ENCODE measurements at places on chromosomes 12 and 14.

GRCh38 chr12:78398750-78399149 lies 465.8 kb upstream of the SYT1 start:
- no peak for DNase-seq

GRCh38 chr12:121921066-121921465 lies 2.7 kb downstream of the CFAP251 start:
- DNase-seq, result no peak

GRCh38 chr12:6386491-6386890 lies 2.5 kb downstream of the LTBR start:
- DNase-seq, result no peak

DNA sequence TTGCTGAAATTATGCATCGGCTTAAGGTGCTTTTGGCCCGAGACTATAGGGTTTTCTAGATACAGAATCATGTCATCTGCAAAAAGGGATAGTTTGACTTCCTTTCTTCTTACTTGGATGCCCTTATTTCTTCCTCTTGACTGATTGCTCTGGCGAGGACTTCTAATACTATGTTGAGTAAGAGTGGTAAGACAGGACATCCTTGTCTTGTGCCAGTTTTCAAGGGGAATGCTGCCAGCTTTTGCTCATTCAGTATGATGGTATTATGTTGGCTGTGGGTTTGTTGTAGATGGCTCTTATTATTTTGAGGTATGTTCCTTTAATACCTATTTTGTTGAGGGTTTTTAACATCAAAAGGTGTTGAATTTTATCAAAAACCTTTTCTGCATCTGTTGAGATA lies 8.3 kb downstream of the BMAL2 start:
- DNase-seq, result no peak

- no peak for DNase-seq
Measured at GRCh38 chr12:110020956-110021355, 21.7 kb downstream of the ANKRD13A start.

DNA sequence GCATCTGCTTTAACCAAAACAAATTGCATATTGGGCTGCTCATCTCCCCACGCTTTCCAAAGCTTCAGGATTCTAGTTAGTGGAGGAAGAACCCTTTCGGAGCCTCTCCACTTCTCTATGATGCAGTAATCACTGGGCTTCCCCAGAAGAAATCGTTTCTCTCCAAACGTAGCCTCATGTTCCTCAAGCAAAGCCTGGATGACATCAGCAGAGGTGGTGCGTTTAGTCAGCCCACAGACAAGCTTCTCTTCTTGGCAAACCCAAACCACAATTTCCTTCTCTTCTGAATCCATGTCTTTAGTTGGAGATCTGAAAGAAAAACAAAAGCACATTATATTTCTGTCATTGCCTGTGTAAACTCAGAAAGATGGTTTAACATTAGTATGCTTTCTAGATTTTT lies 30.6 kb downstream of the RASSF9 start:
- DNase-seq, result no peak

DNA sequence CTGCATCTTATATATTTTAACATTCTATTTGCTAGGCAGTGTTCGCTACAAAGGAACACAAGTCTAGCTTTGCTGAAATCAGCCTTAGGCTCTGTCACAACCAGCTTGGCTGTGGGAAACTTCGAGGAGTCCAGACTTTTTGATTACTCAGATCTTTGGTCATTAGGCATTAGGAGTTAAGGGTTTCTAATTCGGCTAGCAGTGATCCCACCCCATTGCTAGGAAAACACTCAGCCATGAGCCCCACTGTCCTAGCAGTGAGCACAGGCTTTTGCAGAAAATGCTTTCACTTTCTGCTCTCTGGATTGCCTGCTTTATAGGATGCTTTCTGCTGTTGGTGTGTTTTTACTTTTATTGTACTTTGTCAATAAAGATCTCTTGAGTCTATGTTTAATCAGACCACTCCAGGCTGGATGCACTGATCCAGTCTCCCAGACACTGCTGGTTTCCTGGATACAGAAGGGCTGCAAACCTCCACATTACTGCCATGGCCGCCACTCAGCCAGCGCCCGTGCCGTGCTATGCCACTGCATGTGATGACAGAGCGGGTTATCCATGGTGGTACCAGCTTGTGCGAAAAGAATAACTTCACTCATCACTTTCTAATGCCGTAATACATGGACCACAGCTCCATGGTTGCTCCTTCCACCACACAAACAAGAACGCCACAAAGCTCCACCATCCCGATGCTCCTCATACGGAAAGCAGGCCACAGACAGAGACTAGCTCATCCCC lies 41.0 kb upstream of the PYGL start:
- DNase-seq, result no peak

DNA sequence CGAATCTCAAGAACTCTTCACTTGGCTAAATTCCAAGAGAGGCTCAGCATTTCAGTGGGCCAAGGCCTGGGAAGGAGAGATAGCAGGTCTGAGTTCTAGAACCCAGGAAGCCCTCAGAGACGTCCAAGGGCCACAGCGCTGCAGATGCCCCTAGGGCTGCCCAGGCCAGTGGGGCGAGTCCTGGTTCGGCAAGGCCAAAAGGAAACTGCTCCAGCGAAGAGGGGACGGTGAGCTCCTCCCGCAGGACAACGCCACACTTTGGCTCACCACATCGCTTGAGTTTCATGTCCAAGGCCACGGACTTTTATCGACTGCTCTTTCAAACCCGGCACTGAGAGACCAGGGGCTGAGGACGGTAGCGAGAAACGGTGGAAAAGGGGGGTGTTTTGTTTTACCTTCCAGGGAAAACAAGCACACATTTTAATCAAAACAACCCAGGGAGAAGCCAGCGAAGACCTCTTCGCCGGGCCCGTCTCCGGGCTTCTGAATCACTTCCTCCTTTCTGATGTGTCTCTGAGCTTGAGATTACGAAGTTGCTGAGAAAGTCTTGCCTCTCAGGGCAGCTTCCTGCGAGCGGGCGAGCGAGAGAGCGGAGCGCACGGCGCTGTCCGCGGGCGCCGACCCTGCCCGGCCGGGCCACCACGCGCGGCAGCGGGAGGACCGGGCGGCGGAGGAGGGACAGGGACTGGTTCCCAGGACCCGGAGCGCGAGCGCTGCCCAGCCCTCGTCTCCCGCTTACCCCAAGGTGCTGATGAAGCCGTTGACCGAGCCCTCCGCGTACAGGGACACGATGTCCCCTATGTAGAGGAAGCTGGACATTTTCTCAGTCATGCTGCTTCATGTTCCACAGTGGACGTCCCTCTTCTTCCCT lies 808 bp downstream of the ITPR2 start:
- no peak for DNase-seq

DNA sequence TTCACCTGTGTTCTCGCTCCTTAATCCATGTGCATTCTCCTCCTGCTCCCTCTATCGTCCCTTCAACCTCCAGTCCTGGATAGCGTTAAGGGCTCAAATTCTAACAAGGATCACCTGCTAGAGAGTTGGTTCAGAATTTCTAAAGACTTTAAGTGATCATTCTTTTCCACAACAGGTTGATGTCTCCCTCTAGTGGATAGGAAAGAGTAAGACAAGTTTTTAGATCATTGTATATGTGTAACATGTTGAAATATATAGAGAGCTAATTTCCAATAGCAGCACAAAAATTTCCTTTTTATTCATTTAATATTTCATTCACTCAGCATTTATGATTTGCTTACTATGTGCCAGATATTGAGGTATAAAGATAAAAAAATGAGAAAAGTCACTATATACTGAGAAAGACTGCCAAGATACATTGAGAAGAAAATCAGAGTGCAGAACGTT lies 9.3 kb upstream of the ESR2 start:
- DNase-seq, result no peak

DNA sequence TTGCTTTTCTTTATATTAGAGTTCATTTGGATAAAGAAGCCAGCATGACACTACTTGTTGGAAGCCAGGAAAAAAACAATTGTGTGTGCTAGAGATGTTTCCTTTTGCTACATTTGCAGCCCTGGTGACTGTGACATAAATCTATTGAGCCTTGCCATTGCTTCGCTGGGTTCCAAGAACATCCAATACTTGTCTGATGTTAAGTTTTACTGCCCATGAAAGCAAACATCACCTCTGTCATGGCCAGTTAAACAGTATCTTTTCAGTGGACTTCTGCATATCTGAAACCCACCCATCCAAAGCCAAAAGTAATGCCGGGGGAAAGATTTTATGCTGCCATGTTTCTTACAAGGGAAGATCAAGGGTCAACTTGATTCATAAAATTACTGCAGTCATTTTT lies 184.0 kb downstream of the MSRB3 start:
- no peak for DNase-seq

- no peak for DNase-seq
Measured at GRCh38 chr12:125214289-125214688, 149.1 kb downstream of the AACS start.

DNA sequence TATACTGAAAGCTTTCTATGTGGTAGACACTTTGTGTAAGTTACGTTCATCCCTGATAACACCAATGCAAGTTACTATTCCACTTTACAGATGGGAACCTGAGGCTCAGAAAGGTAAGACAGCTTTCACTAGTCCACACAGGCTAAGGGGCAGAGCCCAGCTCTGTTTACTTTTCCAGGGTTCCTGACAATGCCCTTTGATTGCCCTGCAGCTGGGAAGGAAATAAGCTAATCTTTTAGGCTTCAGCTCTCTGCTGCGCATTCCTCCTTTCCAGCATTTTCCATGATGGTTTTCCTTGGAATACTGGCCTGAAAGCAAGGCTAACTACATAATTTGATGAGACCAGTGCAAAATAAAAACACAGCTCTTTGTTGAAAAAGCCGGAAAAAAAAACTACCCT lies 185.7 kb upstream of the BTG1 start:
- no peak for DNase-seq

DNA sequence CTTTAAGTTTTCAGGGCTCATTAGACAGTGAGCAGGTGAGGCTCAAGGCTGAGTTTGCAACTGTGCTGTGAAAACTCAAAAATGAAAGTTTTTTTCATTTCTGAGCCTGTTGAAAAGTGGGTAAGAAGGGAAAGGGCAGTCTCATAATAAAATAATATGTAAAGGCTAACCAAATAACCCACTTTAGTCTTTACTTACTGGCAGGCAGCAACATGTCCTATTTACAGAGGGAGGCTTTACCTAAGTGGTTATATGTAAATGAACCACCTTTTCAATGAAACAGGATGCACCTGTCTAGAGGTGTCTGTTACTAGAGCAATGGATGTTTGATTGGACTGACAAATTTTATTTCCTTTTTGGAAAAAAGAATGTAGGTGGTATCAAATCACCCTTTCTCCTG lies 158.0 kb downstream of the ETV6 start:
- DNase-seq, result no peak

GRCh38 chr12:47746073-47746472 lies 12.6 kb downstream of the RAPGEF3 start:
- DNase-seq, result no peak

DNA sequence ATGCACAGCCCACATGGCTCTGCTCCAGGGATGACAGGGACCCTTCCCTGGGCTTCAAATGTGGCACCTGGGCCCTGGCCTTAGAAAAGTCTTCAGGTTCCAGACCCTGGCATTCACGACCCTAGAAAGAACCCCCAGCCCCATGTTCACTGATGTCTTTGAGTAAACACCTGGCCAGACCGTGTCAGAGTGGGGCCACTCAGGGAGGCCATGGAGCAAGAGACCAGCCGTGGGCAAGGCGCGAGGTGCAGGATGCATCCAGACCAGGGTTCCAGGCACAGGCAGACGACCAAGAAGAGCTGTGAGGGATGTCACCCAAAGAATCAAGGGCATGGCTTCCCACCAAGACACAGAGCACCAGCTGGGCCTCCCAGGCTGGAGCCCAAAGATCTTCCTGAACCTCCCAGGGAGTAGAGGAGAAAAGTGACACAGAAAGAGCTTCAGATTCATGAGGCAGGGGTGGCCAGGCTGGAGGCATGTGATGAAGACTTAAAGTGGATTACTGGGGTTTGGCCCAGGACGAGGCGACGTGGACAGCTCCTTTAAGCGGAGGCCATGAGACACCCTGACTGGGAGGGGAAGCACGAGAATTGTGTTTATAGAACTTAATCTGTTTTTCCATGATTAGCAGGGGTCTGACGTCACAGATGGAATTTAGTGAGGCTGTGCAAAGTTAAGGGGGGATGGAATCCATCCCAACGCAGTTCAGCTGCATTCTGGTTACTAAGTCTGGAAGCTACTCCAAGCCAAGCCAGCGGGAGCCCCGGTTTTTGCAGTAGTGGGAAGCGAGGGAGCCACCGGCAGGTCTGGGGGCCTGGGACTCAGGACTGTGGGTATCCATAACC lies 61.6 kb downstream of the ARL6IP4 start:
- DNase-seq, result no peak

GRCh38 chr12:110742096-110742717 lies 484 bp downstream of the PPP1CC start:
- DNase-seq, result no peak

GRCh38 chr14:55814873-55815272 lies 234.9 kb downstream of the KTN1 start:
- no peak for DNase-seq

GRCh38 chr14:20904393-20905029 lies 13.3 kb downstream of the RNASE3 start:
- no peak for DNase-seq

DNA sequence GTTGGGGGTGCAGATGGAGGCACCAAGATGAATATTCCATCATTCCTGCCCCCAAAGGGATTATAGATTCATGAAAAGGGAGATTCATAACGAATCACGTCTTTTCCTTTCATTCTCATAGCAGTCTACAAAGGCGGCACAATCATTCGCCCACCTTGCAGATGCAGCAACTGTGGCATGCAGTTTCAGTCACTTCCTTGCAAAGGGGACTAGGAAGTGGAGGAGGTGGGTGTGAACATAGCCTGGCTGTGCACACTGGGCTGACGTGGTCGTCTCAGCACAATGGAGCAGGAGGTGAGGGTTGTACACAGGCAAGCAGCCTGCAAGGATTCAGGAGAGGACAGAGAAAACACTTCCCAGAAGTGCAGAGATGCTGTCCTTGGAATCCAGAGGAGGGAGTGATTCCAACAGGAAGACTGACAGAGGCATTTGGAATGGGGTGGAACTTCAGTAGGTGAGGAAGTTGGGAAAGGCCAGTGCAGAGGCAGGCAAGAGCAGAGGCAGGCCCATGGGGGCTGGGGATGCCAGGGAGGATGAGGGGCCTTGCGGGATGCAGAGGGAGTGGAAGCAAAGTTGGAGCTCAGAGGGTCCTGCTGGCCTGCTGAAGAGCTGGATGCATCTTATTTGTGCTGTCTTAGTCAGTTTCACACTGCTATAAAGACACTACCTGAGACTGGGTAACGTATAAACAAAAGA lies 21.9 kb upstream of the PPP2R5C start:
- no peak for DNase-seq

GRCh38 chr12:59401862-59402261 lies 194.0 kb upstream of the SLC16A7 start:
- DNase-seq, result no peak

- no peak for DNase-seq
Measured at GRCh38 chr12:6784761-6785160, 4.6 kb upstream of the CD4 start.

All from esophagus squamous epithelium (tissue), 5 donors.